SK-N-SH (cell line): ENCODE measurements at places on chromosomes 2 and 18. TPM values are rescaled to one million over a fixed set of nuclear protein-coding genes. Genes with fewer than 3 reads are reported as not detected.

The KHK gene
- polyA plus RNA-seq = 6.5 and 10.3 TPM in 2 replicates

DNA sequence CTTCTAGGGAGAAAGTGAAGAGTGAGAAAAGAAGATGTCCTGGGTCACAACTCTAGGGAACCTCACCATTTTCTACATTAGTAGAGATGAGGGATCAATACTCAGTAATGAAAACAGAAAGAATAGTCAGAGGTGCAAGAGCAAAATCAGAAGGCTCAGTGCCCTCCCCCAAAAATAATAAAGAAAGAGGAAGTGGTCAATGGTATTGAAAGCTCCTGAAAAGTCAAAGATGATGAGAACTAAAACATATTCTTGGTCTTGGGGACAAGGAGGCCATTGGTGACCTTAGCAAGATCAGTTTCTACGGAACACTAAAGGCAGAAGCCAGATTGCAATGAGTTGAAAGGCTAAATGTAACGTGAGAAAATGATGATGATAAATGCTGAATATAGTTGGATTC lies 24.5 kb upstream of the MYO1B start:
- DNase-seq = no peak
- H3K27ac ChIP-seq = no peak overlapping the region
- no peak overlapping the region for H3K4me3 ChIP-seq

DNA sequence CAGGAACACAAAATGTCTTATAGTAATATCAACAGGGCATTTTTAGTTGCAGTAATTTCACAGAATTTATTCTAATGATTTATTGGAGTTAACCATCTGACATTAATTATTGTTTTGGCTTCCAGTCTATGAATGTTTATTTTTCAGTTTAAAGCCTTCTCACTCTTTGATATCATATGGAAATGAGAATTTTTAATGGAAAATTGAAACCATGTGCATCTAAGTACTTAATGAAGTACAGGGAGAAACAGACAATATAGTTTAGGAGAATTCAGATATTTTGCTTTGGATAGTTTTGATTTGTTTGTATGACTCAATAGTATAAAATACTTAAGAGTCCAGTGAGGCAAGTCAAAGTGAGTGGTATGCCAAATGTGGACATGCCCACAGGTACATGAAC lies 126.1 kb downstream of the OLA1 start:
- no peaks in the 10 kb centered on the region for H3K27me3 ChIP-seq
- H3K4me1 ChIP-seq = peaks cover 10% of the 10 kb centered on the region
- DNase-seq = no peak

DNA sequence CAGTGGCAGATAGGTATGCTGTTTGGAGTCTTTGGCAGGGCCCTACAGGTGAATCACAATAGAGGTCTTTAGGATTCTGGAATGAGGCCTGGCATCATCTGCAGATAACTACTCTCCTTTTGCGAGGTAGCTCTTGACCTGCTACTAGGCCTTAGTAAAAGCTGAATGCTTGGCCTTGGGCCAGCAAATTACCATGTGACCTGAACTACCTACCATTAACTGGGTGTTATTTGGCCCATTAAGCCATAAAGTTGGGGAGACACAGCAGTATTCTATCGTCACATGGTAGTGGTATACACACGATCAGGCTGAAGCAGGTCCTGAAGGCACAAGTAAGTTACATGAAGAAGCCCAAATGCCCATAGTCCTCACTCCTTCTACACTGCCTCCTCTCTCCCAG lies 178.2 kb downstream of the PPP1R1C start:
- no peak for DNase-seq
- no peak overlapping the region for H3K4me3 ChIP-seq
- H3K4me1 ChIP-seq = no peaks in the 10 kb centered on the region
- H3K27ac ChIP-seq = no peak overlapping the region
- no peaks in the 10 kb centered on the region for H3K36me3 ChIP-seq

DNA sequence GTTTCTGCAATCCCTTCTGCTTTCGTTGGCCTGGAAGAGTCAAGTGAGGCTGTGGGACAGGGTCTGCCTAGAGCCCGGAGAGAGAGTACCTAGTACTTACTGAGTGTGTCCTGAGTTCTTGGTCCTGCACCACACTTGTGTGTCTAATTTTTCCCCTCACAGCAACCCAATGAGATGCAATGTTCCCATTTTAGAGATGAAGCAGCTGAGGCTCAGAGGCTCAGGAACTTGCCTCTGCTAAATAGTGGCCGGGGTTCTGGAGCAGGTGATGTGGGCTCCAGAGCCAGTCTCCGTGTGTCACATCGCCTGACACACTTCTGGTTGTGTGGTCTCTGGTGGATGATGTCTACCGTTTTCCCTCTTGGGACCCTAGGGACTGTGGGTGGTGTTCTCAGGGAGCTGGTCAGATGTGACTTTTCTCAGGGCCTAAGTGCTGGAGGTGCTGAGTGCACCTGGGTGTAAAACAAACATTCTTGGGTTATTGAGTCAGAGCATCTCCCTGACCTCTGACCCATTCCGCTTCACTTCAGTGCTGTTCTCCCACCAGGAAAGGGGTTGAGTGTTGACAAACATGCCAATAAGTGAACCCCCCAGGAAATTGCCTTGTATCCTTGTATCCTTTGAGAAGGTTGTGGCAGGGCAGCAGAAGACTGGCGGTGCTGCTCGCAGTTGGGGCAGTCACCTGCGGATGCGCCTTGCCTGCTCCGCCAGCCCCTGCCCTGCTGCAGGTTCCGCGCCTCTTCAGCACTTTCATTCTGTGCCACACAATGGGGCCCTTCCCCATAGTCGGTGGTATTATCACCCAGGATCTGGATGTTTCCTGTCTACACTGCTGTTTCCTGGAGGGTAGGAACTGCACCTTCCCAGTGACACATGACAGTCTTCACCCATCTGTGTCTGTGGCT lies 32.1 kb downstream of the HK2 start:
- H3K36me3 ChIP-seq = peaks cover 10% of the 10 kb centered on the region; the same call in 1 of the 2 replicates
- DNase-seq = no peak
- H3K27ac ChIP-seq = no peak overlapping the region; the same call in 1 of the 2 replicates
- no peaks in the 10 kb centered on the region for H3K27me3 ChIP-seq

DNA sequence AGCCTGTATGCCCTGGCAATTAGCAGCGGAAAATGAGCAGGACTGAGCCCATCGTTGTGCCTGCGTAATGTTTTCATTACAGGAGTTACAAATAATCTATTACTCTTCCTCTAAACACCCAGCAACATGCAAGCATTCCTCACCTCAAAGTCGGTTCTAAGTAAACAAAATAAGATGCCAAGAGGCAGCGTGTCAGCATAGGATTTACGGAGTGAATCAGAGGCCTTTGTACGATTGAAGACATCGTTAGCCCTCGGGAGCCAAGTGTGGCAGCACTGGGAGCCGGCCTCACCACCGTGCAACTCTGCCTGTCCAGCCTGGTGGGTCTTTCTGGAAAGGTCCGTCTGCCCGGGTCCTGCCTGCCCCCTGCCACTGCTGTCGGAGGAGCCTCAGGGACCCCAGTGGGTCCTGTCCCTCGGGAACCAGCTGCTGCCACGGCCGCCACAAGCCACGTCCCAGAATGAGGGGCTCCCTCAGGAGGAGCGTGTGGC lies 80.1 kb upstream of the CTDP1 start:
- no peak overlapping the region for H3K27ac ChIP-seq
- DNase-seq = no peak
- H3K4me3 ChIP-seq = no peak overlapping the region

The IL1B gene
- polyA plus RNA-seq = 0.25 and 0.60 TPM in 2 replicates

GRCh38 chr2:195600778-195601177 lies 56.2 kb upstream of the SLC39A10 start:
- peak overlapping the region; percentile 37; the same call in 1 of the 2 replicates for H3K27ac ChIP-seq
- no peaks in the 10 kb centered on the region for H3K4me1 ChIP-seq
- H3K27me3 ChIP-seq = no peaks in the 10 kb centered on the region
- H3K36me3 ChIP-seq = no peaks in the 10 kb centered on the region

The SGO2 gene
- polyA plus RNA-seq = 2.8 TPM in 2 replicates

GRCh38 chr2:130334026-130334425 lies 8.7 kb upstream of the IMP4 start:
- no peak overlapping the region for H3K4me3 ChIP-seq
- H3K27ac ChIP-seq = no peak overlapping the region
- DNase-seq = no peak
- H3K36me3 ChIP-seq = no peaks in the 10 kb centered on the region

- H3K36me3 ChIP-seq = no peaks in the 10 kb centered on the region
- no peak overlapping the region for H3K4me3 ChIP-seq
- no peaks in the 10 kb centered on the region for H3K27me3 ChIP-seq
- H3K4me1 ChIP-seq = no peaks in the 10 kb centered on the region
- no peak overlapping the region for H3K27ac ChIP-seq
- no peak for DNase-seq
Measured at GRCh38 chr18:8426401-8426800, 182.8 kb upstream of the RAB12 start.

The CROCC2 gene
- polyA plus RNA-seq = not detected in 2 replicates

DNA sequence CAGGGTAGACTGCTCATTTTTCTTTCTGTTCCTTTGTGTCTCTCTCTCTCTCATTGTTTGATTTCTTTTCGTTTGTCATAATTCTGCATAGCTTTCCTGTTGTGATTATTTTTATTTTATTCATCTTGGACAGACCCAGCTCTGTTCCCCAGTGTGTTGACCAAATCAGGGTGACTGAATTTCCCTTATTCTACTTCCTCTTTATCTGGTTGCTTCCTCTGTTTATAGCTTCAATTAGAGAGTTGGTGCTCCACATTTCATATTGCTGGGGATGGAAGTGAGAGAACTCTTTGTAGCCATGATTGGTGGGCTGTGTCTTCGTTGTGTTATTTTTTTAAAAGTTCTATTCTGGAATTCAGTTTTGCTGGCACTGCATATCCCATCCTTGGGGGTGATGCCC lies 19.1 kb downstream of the PROKR1 start:
- no peaks in the 10 kb centered on the region for H3K4me1 ChIP-seq
- no peak for DNase-seq
- peaks cover 4% of the 10 kb centered on the region; the same call in 1 of the 2 replicates for H3K27me3 ChIP-seq
- H3K4me3 ChIP-seq = no peak overlapping the region

GRCh38 chr2:172095905-172096625 lies 6.6 kb downstream of the DLX2 start:
- H3K36me3 ChIP-seq = no peaks in the 10 kb centered on the region
- no peak overlapping the region for H3K27ac ChIP-seq
- peak; percentile 55 for DNase-seq
- peaks cover 22% of the 10 kb centered on the region for H3K4me1 ChIP-seq

DNA sequence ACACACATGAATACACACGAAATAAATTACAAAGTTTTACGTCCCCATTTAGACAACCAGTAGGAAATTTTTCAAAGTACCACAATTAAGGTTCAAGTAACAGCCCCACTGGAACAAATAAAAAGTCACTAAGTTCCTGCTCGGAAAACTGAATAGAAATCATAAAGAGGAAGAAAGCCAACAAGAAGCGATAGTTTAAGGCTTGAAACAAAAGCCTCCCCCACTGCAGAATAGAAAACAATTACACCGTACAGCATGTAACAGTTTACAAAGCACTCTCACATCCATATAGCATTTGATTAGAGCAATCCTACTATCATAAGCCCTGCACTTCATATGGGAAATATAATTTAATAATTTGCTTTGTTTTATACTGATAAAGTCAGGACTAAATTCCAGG lies 15.5 kb downstream of the KLF7 start:
- no peak for DNase-seq
- no peaks in the 10 kb centered on the region for H3K27me3 ChIP-seq
- no peak overlapping the region; the same call in 1 of the 2 replicates for H3K4me3 ChIP-seq
- H3K4me1 ChIP-seq = peaks cover 62% of the 10 kb centered on the region
- peaks cover 45% of the 10 kb centered on the region for H3K36me3 ChIP-seq
- peak overlapping the region; percentile 8; the same call in 1 of the 2 replicates for H3K27ac ChIP-seq

The RAMP1 gene
- polyA plus RNA-seq = 21.2 and 27.9 TPM in 2 replicates

The MC5R gene
- not detected in 2 replicates for polyA plus RNA-seq

The ECEL1 gene
- not detected in 2 replicates for polyA plus RNA-seq

The ATP6V1C2 gene
- polyA plus RNA-seq = 0.06 and 0.12 TPM in 2 replicates

DNA sequence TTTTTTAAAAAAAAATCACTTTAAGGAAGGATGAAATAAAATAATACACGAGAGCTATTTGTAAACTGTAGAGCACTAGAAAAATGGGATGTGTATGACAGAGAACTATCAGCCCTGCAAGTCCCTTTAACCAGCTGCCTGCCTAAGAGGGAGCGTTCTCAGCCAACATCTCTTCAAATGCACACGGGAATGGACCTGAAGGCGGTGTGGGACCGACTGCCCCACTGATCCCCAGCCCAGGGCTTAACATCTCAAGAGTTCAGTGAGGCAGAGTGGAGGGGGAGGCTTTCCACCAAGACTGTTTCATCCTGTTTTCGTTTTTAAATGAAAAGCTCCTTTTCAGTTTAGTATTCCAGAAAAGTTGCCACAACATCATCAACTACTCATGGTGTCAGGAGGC lies 2.2 kb downstream of the INPP4A start:
- H3K36me3 ChIP-seq = no peaks in the 10 kb centered on the region
- no peak for DNase-seq
- peaks cover 8% of the 10 kb centered on the region; the same call in 1 of the 2 replicates for H3K4me1 ChIP-seq
- no peaks in the 10 kb centered on the region for H3K27me3 ChIP-seq

- H3K4me3 ChIP-seq = no peak overlapping the region
- DNase-seq = peak; percentile 84
- no peak overlapping the region for H3K27ac ChIP-seq
- peaks cover 15% of the 10 kb centered on the region for H3K36me3 ChIP-seq
Measured at GRCh38 chr2:235000426-235001236, 48.8 kb downstream of the SH3BP4 start.

- H3K36me3 ChIP-seq = no peaks in the 10 kb centered on the region
- no peaks in the 10 kb centered on the region for H3K27me3 ChIP-seq
- peaks cover 11% of the 10 kb centered on the region; the same call in 1 of the 2 replicates for H3K4me1 ChIP-seq
- no peak overlapping the region for H3K27ac ChIP-seq
- no peak overlapping the region for H3K4me3 ChIP-seq
Measured at GRCh38 chr2:23452853-23453420, 68.0 kb downstream of the KLHL29 start.

- H3K27me3 ChIP-seq = no peaks in the 10 kb centered on the region
- H3K4me3 ChIP-seq = no peak overlapping the region
- no peaks in the 10 kb centered on the region for H3K4me1 ChIP-seq
- H3K36me3 ChIP-seq = peaks cover 35% of the 10 kb centered on the region
Measured at GRCh38 chr2:48496849-48497248, 33.1 kb upstream of the STON1 start.

DNA sequence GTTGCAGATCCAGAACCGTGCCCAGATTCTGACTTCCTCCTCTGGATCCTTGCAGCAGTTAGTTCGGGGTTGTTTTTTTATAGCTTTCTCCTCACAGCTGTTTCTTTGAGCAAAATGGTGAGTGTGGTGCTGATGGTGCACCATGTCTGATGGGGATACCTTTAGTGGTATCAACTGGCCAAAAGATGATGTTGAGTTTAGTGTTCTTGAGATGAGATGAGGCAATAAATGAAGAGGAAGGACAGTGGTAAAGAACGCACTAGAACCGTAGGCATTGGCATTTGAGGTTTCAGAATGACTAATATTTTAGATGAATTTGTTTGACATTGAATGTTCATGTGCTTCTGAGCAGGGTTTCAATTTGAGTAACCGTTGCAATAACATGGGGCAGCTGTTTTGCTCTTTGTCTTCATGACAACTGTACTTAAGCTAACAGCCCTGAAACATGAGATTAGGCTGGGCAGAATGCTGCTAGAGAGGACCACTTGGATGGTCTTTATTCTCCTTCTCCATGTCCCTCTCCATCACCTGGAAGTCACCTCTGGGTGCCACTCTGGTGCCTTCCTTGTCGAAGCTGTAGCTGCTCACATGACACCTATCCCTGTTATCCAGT lies 3.9 kb downstream of the CTLA4 start:
- no peak for DNase-seq
- no peaks in the 10 kb centered on the region for H3K36me3 ChIP-seq
- no peak overlapping the region for H3K4me3 ChIP-seq
- H3K27me3 ChIP-seq = peaks cover 14% of the 10 kb centered on the region; the same call in 1 of the 2 replicates
- H3K4me1 ChIP-seq = no peaks in the 10 kb centered on the region
- H3K27ac ChIP-seq = no peak overlapping the region

The STARD6 gene
- polyA plus RNA-seq = not detected in 2 replicates

The MTLN gene
- 39.1 and 45.6 TPM in 2 replicates for polyA plus RNA-seq

- no peaks in the 10 kb centered on the region for H3K36me3 ChIP-seq
- no peak for DNase-seq
- peaks cover 4% of the 10 kb centered on the region for H3K4me1 ChIP-seq
- no peaks in the 10 kb centered on the region for H3K27me3 ChIP-seq
Measured at GRCh38 chr2:202541137-202541536, 93.6 kb upstream of the FAM117B start.
